ENCODE measurements at places on chromosomes 16 and 17.

DNA sequence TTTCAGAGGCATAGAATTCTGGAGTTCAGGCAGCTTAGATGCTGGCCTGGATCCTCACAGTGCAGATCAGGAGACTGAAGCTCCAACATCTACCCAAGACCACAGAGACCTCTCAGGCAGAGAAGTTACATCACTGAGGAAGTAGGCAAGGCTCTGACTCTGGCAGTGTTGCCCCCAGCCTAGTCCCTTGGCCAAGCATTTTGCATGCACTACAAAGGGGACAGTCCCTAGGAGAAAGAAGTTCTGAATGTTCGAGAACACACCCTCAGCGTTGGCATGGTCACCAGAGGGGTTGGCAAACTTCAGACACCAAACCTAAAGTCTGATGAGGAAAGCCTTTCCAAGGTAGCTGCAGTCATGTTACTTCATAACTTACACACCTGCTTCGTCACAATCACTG lies 2.5 kb downstream of the RANBP10 start:
- DNase-seq = no peak

GRCh38 chr17:18093616-18094408 lies 6.1 kb downstream of the DRG2 start:
- DNase-seq = peak; percentile 8

DNA sequence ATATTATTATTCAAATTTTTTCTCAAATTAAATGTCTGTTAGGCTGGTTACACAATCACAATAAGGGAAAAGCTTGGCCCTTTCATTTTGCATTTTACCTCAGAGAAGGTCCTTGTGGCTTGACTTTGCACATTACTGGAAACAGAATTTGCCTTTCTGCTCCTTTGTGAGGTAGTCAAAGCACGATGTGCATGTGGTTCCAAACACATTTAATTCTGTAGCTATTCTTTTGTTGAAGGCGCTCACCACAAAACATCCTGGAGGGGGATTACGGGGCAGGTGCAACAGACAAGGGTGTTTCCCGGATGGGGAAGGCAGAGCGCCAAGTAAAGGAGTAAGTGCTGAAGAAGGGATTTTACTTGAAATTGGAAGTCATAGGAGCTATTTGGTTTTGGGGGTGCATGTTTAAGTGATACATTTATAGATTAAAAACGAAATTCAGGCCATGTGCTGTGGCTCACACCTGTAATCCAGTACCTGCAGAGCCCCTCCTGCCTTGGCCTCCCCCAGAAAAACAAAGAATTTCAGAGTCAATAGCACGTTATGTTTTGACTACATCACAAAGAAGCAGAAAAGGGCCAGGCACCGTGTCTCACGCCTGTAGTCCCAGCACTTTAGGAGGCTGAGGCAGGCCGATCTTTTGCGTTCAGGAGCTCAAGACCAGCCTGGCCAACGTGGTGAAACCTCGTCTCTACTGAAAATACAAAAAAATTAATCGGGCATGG lies 31.2 kb upstream of the TENT4B start:
- DNase-seq = no peak

GRCh38 chr17:34675143-34675542 lies 95.8 kb downstream of the TMEM132E start:
- no peak for DNase-seq

- DNase-seq = no peak
Observed at GRCh38 chr17:81968850-81969812, 8.1 kb upstream of the NOTUM start.

- DNase-seq = no peak
Observed at GRCh38 chr17:19579192-19579761, 45.6 kb downstream of the SLC47A1 start.

DNA sequence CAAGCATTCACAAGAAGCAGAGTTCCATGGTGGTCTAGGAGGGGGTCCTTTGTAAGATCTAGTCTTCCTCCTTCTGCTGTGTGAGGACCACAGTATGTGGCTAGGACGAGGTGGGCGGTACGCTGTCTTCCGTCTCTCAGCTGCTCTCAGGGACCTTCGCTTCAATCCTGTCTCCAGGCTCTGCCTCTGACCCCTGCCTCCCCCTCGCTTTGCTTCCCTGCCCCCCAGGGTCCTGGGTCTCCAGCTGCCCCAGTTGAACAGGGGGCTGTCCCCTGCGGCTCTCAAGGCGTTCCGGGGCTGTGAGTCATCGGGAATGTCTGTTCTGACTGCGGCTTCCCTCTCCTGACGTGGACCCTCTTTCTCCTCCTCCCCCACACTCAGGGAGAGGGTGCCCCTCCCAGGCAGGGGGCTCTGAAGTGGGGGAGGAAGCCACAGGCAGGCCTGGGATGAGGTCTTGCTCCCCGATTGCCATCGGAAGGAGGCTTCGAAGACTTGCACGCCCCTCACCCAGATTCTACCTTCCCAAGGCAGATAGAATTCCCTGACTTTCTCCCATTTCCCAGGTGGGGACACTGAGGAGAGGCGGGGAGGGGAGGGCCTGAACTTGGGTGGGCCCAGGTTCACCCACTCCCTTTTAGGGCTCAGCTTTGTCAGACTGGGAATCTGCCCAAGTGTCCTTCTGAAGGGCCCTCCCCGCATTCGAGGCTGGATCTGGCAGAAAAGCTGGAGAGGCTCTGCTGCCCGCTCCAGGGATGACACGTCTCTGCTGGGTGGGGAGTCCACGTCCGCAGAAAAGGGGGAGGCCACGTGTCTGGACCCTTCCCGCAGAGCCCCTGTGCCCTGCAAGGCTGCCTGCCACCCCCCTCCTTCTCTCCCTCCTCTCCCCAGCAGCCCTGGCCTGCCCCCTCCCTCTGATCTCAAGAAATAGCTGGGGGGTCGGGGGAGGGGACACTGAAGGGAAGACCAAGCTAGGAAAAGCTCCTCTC lies 9.1 kb upstream of the COL1A1 start:
- DNase-seq = peak; percentile 96

- DNase-seq = no peak
Observed at GRCh38 chr16:75333721-75334163, 82.3 kb upstream of the BCAR1 start.

DNA sequence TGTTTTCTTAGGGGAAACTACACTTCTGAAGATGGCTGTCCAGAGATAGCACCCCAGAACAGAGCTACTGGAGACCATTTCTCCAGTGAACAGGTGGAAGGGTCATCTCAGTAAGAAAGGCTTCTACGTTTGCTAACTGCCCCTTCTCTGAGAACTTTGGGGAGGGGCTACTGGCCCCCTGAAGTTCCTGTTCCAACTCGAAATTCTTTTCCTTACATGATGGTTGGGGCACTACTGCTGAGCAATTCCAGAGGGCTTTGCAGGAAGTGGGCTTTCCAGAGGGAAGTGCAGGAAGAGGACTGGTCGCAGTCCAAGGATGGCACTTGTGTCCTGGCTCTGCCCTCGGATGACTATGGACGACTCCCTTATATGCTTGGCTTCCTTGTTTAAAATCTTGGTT lies 31.2 kb downstream of the TOM1L2 start:
- no peak for DNase-seq

- no peak for DNase-seq
Observed at GRCh38 chr16:50644729-50645128, 36.4 kb downstream of the SNX20 start.

DNA sequence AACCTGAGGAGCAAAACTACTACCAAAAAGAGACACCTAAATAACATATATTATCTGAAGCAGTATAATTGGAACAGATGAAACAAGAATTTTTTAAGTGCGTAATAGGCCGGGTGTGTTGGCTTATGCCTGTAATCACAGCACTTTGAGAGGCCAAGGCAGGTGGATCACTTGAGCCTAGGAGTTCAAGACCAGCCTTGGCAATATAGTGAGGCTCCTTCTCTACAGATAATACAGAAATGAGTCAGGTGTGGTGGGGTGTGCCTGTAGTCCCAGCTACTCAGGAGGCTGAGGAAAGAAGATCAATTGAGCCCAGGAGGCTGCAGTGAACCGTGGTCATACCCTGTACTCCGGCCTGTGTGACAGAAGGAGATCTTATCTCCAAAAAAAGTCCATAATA lies 294.2 kb upstream of the AXIN2 start:
- no peak for DNase-seq

- DNase-seq = no peak
Observed at GRCh38 chr16:29871822-29872546, 9.0 kb upstream of the CDIPT start.

DNA sequence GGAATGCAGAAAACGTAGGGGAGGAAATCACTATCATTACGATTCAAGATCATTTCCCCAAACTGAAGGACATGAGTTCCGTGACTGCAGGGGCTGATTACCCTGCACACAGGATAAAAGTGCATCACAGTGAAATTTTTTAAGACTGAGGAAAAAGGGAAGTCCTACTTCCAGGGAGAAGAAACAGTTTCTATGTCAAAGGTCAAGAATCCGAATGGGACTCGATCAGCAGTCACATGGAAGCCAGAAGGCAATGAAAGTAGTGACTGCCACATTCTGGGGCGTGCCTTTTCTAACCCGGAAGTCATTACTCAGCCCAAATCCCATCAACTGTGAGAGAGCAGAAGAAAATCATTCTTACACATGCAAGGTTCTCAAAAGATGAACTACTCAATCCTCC lies 12.1 kb downstream of the ZZEF1 start:
- DNase-seq = no peak

DNA sequence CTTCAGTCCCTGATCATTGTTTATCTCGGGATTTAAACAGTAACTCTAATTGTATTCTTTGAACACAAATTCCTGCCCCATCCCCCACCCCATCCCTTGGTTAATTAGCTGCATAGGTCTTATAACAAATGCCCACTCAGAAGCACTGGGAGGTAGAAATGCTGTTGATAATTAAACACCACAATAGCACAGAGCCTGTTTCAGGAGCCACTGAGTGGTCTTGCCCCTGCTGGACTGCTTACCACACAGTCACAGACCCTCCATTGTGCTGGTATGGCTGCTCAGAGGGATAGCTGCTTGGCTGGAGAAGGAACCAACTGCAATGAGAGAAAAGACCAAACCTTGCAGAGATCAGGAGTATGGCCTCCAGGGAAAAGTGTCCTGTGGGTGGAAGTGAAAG lies 214.1 kb downstream of the ANKFN1 start:
- no peak for DNase-seq

DNA sequence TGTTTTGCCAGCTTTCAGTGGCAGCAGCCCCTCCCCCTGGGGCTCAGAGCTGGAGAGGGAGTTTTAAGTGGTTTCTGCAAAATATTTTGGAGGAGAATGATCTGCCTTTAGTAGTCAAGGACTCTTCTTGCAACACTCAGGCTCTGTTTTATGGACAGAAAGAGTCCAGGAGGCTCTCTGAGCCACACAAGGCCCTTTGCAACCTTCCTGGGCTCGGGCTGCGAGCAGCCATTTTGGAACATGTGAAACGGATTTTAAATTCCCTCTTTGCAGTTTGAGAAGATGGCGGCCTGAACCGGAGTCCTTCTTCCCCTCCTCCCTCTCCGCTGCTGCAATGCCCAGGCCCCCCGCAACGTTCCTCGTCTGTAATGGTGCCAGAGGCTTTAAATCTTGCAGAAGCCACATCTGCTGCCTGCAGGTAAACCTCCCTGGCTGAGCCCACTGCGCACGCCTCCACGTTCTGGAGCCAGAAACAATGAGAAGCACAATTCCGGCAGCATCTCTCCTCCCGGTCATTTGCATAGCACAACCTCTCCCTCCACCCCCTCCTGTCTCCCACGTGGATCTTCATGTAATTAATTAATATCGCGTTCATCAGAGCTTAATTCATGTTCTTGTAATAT lies 386.1 kb downstream of the SEC14L1 start:
- no peak for DNase-seq

- DNase-seq = no peak
Observed at GRCh38 chr16:19348578-19349315, 63.2 kb downstream of the CLEC19A start.

DNA sequence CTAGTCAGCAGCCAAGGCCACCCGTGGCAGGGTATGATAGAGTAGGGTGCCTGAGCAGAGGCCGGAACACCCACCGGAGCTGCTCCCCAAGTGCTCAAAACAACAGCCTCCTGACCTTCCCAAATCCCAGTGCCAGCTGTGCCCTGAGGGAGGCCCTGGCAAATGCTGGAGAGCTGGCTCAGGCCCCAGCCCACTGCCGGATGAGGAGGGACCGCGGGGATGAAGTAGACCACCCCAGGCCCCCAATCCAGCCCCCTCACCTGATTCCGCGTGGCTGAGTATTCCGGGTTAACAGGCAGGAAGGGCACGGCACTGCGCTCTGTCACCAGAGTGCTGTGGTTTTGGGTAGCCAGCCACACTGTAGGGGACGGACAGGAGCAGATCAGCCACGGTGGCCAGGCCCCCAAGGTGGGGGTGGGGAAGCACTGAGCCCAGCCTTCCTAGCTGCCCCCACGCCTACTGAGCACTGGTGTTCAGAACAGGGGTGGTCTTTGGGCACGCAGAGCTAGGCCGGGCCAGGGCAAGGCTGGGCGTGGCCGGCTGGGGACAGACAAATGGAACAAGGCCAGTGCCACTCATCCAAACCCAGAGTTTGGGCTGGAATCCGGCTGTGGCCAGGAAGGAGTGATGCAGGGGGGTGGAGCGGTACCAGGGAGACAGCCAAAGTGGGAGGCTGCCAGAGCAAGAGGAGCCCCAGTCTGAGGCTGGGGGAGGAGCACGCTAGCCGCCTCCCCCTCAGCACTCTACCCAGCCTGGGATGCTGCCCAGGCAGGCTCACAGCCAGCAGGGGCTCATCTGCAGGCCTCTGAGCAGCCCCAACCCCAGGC lies 9.1 kb downstream of the TP53I13 start:
- no peak for DNase-seq

DNA sequence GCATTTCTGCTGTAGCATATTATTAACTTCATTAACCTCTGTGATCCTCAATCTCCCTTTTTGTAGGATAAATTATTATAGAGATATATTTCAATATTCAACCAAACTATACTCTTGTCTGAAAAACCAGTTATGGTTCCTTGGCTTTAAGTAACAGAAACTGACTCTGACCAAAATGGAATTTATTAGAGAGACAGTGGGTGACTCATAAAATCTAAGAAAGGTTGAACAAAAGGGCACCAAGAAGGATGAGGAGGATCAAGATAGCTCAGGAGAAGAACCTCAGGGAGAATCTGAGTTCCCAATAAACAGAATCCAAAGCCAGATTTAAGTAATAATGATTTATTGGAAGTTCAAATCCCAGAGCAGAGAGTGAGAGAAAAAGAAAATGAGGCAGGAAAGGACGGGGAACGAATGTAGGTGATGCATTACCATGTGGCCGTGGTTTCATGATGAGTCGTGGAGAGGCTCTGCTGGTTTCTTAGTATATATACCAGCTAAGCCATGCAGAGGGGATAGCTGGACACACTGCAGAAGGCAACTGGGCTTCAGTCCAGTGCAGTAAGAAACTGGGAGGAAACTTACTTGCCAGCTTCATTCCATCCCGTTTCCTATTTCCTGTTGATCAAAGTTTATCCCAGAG lies 151.5 kb upstream of the GOT2 start:
- no peak for DNase-seq

- no peak for DNase-seq
Observed at GRCh38 chr16:30474684-30475083, 2.1 kb downstream of the ITGAL start.

- DNase-seq = no peak
Observed at GRCh38 chr17:69231521-69231920, 2.9 kb upstream of the ABCA10 start.

All from astrocyte of the cerebellum (primary cell).